ENCODE measurements at places on chromosomes 11 and 22.

DNA sequence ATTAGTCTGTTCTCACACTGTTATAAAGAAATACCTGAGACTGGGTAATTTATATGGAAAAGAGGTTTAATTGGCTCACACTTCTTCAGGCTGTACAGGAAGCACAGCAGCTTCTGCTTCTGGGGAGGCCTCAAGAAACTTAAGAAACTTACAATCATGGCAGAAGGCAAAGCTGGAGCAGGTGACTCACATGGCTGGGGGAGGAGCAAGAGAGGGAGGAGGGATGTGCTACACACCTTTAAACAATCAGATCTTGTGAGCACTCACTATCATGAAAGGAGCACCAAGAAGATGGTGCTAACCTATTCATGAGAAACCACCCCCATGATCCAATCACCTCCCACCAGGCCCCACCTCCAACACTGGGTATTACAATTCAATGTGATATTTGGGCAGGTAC, 381.6 kb downstream of the ETS1 start:
- DNase-seq = no peak

- no peak for DNase-seq
Observed at GRCh38 chr11:73559743-73560142, 38.2 kb downstream of the FAM168A start.

DNA sequence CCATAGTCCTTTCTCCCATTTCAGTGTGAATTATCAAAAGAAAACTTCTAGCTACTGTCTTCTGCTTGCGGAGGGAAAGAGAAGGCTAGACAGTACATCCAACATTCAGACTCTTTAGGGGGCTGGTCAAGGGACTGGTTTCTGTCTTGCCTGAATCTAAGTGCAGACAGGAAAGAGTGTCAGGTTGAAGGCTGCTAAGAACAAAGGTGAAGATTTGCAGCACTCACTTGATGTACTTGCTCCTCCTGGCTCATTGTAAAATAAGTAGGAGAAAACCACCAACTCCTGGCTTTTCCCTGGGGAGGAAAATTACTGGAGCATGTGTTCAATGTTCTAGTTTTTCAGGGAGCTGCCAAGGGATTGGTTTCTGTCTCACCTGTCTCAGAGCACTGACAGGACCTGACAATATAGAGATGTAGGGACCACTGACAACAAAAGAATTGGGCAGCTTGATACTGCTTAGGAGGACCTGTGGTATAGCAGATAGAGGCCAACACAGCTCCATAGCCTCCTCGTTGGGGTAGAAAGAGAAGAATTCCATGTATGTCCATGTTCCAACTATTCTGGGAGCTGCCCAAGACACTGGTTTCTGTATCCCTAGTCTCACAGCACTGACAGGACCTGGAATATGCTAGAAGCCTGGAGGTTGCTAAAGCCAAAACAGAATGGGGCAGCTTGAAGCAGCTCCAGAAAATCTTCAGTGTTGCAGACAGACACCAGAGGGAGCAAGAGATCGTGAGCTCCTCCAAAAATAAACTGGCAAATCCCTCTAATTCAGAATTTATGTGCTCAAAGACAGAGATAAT, 39.7 kb upstream of the MMP12 start:
- DNase-seq = peak; percentile 9

GRCh38 chr22:31248138-31248745, 36.1 kb downstream of the LIMK2 start:
- DNase-seq = peak; percentile 60

Data from NCI-H226 (cell line).